ENCODE measurements at places on chromosomes 5 and 9.

DNA sequence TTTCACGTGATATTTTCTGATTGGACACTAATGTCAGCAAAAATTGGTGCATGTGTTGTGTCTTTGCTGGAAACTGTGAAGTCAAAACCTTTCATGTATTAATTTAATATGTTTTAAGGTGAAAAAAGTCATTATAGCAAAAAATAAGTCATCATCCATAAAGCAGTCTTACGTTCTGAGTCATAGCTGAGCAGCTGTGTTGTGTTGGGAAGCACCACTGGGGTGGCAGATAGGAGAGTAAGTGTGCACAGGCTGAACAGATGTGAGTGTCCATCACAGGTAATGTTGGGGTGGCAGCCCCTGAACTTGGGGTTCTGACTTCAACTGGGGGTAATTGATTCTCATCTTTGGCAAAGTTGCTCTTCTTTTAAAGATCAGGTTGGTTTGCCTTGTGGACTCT, 156.8 kb downstream of the NXNL2 start:
- no peak for DNase-seq

- DNase-seq, result no peak
Observed at GRCh38 chr9:86735772-86736458, 211.4 kb downstream of the GAS1 start.

DNA sequence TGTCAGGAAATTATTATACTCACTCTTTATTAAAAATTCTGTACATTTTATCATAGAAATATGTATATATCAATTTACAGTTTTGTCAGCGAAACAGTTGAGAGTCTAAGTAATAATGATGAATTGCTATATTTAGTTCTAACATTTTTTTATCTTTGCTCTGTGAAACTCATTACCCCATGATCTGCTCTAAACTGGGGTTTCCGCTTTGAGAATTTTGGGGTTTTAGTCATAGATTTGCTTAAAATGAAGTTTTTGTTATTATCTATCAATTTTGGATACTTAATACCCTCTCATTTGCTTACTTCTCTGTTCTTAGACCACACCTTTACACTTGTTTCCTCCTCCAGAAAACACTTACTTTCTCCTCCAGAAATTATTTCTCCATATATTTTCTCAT, 333.8 kb upstream of the MPDZ start:
- DNase-seq, result no peak

DNA sequence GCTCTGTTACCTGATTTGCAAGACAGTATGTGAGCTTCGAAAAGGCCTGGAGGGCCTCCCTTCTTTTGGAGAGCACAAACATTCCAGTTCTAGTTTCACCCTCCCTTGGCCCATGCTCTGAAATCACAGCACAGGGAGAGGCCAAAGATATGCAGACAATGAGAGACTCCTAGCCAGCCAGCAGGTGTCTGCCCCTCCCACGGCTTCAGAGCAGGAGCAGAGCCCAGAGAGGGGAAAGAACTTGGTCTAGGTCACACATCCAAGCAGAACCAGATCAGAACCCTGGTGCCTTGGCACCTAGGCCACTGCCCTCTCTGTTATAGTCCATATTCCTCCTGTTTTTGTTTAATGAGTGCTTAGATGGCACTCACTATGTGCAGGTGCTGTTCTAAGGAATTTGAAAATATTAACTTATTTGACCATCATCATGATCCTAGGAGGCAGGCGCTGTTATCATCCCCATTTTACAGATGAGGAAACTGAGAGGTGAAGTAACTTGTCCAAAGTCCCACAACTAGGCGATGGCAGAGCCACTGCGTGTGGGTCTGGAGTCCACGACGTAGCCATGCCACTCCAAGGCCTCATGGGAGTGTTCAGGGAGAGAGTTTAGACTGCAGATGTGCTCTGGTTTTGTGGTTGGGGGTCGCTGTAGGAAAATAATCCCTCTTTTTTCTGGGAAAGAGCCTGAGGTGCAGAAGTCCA, 27.2 kb downstream of the TMOD1 start:
- no peak for DNase-seq

DNA sequence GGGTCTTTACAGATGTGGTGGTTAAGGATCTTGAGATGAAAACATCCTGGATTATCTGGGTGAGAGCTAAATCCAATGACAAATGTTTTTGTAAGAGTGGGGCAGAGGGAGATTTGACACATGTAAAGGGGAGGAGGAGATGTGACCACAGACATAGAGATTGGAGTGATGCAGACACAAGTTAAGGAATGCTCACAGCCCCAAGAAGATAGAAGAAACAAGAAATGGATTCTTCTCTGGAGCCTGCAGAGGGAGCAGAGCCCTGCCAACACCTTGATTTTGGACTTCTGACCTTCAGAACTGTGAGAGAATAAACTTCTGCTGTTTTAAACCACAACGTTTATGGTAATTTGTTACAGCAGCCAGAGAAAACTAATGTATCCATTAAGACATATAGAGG, 21.7 kb downstream of the ITGA2 start:
- no peak for DNase-seq

DNA sequence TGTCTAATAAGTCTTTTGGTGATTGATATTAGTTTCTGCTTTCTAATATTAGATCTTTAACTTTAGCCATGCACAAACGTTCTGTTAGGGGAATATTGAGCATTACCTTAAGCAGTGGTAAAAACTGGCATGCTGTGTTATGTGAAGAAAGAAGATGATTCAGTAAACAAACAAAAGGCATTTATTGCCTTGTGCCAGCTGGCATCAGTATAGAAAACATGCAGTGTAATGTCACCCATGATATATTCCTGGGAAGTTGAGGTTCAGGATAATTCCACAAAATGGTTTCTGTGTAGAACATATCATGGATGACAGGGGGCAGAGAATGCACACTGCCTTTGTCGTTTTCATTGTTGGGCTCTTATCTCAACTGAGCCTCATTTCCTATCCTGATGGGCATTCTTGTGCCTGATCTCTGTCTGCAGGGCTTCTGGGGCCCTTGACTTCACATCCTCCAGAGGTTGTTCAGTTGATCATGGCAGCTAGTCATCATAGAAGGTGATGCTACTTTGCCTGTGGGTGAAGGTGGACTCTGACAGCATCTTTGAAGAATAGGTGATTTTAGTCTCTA, 24.2 kb downstream of the LRRTM2 start:
- no peak for DNase-seq
